ENCODE measurements at places on chromosomes 4 and X. TPM values are rescaled to one million over a fixed set of nuclear protein-coding genes. Genes with fewer than 3 reads are reported as not detected.

P2RY4 gene
- total RNA-seq = 0.56 TPM

TNMD gene
- total RNA-seq = not detected

GRCh38 chrX:97498093-97498492 is 614.4 kb downstream of the RPA4 start:
- no peak for DNase-seq

DNA sequence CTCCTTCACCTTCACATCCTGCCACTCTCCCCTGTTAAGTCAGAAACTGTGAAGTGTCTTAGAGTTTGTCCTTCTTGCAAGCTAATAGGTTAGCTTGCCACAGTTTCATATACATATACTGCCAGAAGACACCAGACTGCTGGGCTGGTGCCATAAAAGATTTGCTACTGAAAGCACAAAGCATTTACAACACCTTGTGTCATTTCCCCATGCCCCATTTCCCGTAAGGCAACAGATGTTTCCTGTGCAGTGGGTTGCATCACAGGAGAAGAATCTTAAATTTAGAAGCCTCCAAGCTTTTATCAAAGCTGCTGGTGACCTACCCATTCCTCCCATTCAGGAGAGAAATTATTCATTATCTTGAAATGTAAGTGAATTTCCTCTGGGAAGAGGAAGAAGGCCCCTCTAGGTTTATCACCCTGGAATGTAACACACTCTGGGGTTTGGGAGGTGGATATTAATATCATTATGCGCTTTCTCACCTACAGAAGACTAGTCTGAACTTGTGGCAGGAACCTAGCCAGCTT is 34.5 kb upstream of the RAB33B start:
- peak; percentile 28 for DNase-seq

GRCh38 chr4:13881892-13882291 is 254.4 kb upstream of the BOD1L1 start:
- DNase-seq = no peak

Measured in thyroid gland (tissue), 4 donors.